Upper lobe of left lung (tissue), 6 donors: ENCODE measurements at places on chromosomes 7 and 10. TPM values are rescaled to one million over a fixed set of nuclear protein-coding genes. Genes with fewer than 3 reads are reported as not detected.

The ATOH7 gene
- total RNA-seq = not detected

GRCh38 chr7:67451306-67451705 lies 454.7 kb downstream of the TYW1 start:
- no peak for DNase-seq
- no peaks in the 10 kb centered on the region for H3K4me1 ChIP-seq
- H3K4me3 ChIP-seq = no peak overlapping the region
- H3K27me3 ChIP-seq = no peaks in the 10 kb centered on the region
- no peaks in the 10 kb centered on the region for H3K36me3 ChIP-seq
- no peak overlapping the region for H3K27ac ChIP-seq

DNA sequence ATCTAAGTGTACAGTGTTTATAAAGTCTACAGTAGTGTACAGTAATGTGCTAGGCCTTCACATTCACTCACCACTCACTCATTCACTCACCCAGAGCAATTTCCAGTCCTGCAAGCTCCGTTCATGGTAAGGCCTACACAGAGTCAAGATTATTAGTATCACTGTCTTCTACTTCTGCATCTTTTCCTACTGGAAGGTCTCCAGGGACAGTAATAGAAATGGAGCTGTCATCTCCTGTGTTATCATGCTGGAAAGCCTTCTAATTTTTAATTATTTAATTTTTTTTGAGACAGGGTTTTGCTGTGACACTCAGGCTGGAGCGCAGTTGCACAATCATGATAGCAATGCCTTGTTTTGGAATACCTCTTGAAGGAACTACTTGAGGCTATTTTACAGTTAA lies 207.0 kb downstream of the HTR7 start:
- no peak overlapping the region for H3K27ac ChIP-seq
- no peak overlapping the region for H3K4me3 ChIP-seq
- no peaks in the 10 kb centered on the region for H3K36me3 ChIP-seq
- H3K27me3 ChIP-seq = no peaks in the 10 kb centered on the region

GRCh38 chr10:17129741-17130140 lies at the start of gene CUBN:
Gene CUBN, minus strand, starts transcription at chr10:17129811. Its CDS starts 46 bp downstream, at chr10:17129765.
- H3K36me3 ChIP-seq = no peaks in the 10 kb centered on the region
- no peaks in the 10 kb centered on the region for H3K27me3 ChIP-seq
- H3K4me1 ChIP-seq = no peaks in the 10 kb centered on the region

- no peak overlapping the region for H3K4me3 ChIP-seq
- H3K4me1 ChIP-seq = no peaks in the 10 kb centered on the region
- no peaks in the 10 kb centered on the region for H3K27me3 ChIP-seq
These were observed 19.1 kb downstream of the ZNRF2 start for GRCh38 chr7:30303312-30304039.
